ENCODE measurements at places on chromosomes 1 and 21.

GRCh38 chr21:25887646-25888306 lies 153.0 kb downstream of the GABPA start:
- no peak for DNase-seq

GRCh38 chr1:57381426-57381825 lies 42.4 kb downstream of the DAB1 start:
- no peak for DNase-seq

DNA sequence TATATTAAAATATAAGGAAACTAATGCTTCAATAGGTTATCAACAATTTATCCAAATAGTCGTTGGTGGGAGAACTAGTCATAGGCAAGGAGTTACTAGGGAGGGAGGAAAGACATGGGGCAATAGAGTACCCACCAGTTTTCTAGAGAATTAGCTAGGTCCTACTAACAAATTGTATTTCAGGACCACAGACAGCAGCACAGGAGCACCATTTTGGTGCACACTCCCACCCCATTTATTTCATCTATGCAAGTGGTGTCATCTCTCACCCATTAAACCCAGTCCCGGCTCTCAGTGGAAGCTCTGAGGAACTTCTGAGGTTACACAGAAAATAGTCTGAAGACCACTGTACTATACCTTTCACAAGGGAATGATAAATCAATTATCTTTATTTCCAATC lies 89.0 kb upstream of the BCAR3 start:
- DNase-seq, result no peak

GRCh38 chr1:27535386-27535785 lies 45.4 kb upstream of the WASF2 start:
- no peak for DNase-seq

GRCh38 chr1:6414443-6414844 lies 5.3 kb downstream of the HES2 start:
- no peak for DNase-seq
